ENCODE measurements at places on chromosomes 4 and X.

DNA sequence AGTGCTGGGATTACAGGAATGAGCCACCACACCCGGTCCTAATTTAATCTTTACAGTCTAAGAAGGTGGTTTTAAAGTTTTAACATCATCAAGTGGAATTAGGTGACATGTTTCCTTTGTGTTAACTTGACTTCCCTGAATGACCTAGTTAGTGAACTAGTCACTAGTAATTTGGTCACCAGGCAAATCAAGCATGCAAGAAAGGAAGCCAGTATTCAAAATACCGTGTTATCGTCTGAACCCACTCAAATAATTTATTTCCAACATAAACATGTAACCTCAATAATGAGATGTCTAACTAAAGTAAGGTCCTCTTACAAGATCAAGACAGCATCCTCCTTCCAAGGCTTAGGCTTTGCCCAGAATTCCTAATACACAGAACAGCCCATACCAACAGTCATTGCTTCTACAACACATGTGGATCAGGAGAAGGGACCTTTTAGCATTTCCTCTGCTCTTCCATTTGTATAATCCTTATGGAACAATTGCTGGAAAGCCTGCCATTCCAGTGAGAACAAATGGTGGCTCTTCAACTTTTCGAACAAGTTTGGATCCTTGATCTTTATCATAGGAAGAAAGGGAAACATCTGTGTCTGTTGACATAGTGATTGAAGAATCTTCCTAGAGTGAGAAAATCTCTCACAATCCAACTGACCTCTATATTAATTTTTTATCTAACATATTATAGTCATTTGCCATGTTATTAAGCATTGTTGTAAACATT is 97.2 kb downstream of the ANXA3 start:
- no peak for DNase-seq

GRCh38 chr4:1448589-1449420 is 42.6 kb upstream of the NKX1-1 start:
- DNase-seq = no peak

- no peak for DNase-seq
Observed at GRCh38 chrX:109920325-109920724, 82.6 kb upstream of the TMEM164 start.

DNA sequence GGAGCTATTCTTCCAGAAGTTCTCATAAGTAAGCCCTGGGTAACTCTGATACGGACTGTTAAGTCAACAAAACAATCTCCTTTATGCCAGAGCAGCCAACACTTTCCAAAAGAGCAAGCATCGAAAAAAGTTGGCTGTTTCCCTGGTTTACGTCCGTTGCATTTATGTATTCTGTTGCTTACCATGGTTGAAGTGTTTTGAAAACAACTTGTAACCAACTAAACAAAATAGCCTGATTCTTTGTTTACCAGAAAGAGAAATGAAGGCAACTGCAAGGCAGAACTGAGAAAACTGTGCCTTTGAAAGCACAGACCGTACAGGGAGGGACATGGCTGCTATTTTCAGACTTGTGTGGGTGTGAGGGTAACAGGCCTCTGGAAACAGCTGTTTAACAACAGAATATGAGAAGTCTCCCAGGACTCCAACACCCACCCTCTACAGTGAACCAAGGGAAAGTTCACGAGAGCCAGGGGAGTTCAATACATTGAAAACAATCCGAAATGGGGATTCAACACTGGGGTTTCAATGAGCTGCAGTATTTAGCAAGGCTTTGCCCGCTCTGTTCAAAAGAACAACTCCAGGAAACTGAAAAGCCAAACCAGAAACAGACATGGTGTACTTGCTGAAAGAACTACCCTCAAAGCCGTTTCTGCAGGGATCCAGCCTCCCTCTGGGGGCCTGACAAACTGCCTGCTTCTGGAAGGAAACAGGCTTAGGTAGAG is 95.8 kb upstream of the EGFL6 start:
- DNase-seq = peak; percentile 5
